Stimulated activated CD8-positive, alpha-beta memory T cell treated with anti-CD3 and anti-CD28 coated beads, Interleukin-4, amount 100 ng/mL, for 4 hours (primary cell): ENCODE measurements at places on chromosomes 1 and 21.
A peak's percentile ranks its signal among the peaks of the same experiment; 100 is the strongest.

DNA sequence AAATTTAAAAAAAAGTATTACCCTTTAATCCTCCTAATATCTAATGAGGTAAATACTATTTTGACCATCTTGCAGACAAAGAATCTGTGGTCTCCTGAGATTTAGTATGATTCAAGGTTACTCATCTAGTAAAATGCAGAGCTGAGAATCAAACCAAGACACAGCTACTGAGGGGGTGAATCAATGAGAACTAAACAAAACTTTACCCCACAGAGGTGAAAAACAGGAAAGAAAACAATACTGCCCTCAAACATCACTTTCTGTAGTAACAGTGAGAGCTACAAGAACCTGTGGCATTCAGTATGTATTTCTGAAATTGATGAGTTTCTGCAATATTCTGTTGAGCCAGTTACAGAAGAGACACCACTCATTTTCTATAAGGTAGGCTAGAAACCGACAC lies 85.1 kb downstream of the JAK1 start:
- no peak for DNase-seq

GRCh38 chr1:52288286-52288685 lies 77.7 kb downstream of the CC2D1B start:
- no peak for DNase-seq

DNA sequence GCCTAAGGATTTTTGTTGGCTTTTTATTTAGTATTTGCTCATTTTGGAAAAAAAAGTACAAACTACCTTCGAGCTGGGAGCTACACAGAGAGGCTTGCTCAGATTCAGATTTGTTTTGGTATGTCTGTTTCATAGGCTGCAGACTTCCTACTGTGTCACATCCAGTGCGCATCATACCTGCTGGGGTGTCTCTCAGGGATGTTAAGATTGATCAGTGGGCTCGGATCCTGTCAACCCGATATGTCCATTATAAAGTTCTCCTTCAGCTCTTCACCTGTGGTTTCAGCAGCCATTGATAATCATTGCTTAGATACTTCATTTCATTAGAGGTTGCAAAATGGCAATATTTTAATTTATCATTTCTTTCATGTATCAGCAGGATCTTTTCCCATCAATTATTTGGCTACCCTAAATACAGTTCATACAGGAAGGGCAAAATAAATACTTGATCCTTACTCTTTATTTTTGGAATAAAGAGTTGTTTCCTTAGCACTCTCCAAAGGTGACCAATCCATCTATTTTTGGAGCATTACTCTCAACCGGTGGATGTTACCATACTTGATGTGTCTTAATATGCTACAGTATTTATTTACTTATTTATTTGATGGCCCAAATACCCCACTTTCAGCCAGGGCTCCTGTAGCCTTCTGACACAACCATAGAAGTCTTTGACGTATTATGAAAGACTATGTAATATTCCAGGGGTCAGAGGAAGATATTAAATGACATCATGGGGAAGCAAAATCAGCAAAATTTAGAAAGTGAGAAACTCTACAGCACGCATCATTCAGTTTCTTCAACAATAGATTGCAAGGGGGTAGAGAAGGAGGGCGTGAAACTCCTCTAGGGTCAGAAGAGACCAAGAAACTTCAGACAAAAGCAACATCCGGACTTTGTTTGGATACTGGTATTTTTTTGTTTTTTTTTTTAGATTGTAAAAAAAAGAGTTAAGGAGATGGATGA lies 55.3 kb upstream of the HNRNPU start:
- DNase-seq, result no peak

- DNase-seq, result no peak
Observed at GRCh38 chr1:54499097-54499359, 49.0 kb upstream of the ACOT11 start.

DNA sequence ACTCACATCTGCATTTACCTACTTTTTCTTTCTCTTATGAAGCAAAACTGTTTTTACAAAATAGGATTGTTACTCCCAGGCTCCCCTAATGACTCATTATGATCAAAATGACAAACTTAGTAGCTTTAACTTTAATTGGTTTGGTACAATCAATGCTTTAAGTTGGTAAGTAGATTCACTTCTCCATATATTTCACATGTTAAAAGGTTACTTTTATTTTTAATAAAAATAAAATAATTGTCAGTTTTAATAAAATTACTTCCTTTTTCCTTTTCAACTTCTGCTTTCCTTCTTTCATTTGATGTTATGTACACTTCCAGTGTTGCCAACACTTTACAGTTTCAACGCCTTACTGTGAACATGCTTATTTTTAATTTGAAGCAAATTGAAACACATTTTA lies 477.6 kb downstream of the SETD4 start:
- no peak for DNase-seq

DNA sequence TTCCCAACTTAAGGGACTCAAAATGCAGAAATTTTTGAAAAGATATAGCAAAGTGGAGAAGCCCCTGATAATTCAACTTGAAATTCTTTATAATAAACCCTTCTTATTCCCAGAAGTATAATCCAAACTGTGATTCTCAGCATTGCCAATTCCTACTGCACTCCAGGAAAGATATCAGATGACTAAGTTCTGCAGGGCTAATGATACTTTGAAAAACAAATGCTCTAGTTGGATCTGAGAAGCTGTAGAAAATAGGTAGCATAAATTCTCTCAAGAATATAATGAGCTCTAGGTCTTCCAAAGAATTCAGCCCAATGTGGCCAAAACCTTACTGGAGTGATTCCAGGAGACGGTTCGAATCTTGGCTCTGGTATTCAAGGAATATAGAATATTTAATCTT lies 294.0 kb upstream of the PTBP2 start:
- DNase-seq, result no peak

DNA sequence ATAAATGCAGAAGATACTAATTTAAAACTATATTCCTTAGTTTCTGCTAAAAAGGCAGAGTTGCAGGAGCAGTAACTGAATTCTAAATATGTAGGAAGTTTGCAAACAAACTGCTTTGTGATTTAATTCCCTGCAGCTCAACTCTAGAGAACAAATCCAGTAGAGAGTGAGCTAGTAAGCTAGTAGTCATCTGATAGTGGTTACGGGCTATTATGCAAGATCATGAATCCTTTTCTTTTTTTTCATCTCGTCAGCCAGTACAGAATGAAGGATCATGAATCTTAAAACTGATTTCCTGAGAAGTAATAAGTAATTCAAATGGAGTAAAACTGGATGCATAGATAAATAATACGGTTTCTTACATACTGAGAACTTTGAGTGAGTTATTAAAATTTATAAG lies 3.3 kb downstream of the DPH5 start:
- no peak for DNase-seq

GRCh38 chr1:111369177-111369576 lies 58.4 kb downstream of the OVGP1 start:
- DNase-seq, result no peak

GRCh38 chr21:27681841-27682240 lies 715.0 kb upstream of the ADAMTS5 start:
- DNase-seq, result no peak

DNA sequence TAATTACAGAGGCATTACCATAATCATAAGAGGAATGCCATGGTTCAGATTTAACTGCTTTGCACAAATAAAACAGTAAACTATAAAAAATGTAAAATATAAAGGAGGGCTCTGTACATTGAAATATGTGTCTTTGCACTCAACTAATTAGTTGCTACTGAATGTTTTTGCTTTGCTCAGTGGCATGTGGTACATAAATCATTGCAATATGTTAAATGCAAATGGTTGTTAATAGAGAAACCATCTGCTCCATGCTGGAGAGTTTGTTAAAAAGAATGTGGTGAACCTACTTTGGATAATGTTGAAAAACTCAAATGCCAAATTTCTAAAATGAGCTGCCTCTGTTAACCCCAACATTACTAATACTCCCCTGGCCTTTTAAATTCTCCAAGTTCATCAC lies 201.5 kb downstream of the NTNG1 start:
- DNase-seq, result no peak

- no peak for DNase-seq
Observed at GRCh38 chr1:207937204-207937603, 26.3 kb upstream of the CD34 start.

DNA sequence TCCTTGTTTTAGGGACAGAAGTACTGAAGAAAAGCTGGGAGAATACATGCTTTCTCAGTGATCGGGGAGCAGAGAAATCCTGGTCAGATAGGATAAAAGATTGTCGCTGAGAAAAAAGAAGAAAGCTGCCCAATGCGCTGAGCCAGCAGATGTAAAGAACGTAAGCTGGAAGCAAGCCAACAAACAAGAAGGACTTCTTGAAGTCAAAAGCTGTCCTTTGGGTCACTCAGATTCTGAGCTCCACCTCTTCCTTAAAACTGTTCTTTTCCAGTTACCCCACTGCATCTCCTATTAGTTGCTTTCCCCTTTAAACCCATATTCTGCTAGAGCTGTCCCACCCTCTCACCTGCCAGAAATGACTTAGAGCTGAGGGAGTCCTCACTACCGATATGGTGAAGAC lies 64.8 kb downstream of the GPR137B start:
- DNase-seq, result no peak

DNA sequence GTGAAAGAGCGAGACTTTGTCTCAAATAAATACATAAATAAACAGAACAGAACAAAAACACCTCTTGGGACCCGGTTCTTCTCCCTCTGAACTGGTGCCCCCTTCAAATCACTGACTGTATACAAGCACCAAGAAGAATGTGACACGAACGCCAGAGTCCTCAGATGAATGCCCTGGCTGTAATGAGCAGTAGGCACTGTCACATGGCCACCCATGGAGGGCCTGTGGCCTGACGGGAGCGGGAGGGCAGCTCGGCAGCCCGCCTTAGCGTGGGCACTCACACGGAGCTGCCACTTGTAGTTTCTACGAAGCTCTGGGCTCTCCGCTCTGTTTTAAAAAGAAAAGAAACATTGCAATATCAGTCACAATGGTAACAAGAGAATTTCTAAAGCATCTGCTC lies 146.0 kb downstream of the PEX14 start:
- no peak for DNase-seq

DNA sequence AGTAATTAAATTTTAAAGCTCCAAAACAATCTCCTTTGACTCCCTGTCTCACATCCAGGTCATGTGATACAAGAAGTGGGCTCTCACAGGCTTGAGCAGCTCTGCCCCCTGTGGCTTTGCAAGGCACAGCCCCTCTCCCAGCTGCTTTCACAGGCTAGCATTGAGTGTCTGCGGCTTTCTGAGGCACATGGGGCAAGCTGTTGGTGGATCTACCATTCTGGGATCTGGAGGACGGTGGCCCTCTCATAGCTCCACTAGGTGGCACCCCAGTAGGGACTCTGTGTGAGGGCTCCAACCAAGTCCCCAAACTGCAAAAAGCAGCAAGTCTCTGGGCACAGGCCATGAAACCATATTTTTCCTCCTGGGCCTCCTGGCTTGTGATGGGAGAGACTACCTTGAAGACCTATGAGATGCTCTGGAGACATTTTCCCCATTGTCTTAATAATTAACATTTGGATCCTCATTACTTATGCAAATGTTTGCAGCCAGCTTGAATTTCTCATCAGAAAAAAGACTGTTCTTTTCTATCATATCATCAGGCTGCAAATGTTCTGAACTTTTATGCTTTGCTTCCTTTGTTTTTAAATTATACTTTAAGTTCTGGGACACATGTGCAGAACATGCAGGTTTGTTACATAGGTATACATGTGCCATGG lies 554.1 kb upstream of the OLFM3 start:
- no peak for DNase-seq

DNA sequence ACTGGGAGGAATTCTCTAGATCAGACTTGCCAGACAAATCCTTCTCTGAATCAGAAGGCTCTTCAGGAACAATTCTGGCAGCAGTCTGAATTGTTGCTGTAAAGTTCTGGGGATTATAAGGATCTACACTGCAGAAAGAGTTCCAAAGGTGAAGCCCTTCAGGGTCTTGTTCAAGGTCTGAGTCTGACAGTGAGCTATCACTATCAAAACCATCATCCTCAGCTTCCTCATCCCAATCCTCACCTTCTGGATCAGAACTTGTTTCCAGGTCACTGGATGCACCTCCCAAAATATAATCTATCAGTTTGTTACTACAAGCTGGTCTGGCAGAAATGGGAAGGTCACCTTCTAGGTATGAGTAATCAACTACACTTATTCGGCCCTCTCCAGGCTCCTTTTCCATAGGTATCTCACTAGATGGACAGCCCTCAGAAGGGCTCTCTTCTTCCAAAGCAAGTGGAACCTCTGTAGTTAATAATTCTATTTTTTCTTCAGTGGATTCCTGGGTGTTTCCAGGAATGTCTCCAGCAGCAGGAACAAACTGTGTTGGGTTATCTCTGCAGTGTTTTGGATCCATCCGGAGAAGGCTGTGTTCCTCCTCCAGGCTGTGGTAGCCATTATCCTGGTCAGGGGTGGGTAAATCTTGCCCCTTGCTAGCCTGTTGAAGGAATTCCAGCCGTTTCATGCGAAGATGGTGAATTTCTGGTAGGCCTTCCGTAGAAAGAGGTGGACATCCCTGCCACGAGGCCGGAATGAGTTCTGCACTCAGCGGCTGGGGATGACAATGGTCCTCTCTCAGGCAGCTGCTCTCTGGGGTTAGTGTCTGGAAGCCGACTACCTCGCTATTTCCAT lies 1.6 kb downstream of the PPP1R15B start:
- DNase-seq, result no peak

DNA sequence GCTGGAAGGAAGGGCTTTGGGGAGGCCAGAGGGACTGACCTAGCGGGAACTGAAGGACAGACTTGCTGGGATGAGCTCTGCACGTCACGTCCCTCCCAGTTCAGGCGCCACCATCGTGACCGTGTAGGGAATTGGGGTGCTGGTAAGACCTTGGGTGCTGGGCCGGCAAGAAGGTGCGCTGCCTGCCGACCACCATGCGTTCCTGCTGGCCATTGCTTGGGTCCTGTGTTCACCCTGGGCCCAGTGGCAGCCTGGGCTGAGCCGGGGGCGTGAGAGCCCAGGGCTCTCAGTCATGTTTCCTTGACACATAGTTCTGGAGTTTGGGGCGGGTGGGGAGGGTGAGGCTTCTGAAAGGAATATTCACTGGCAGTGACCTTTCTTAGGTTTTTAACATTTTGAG lies 176.0 kb downstream of the CAMTA1 start:
- no peak for DNase-seq

GRCh38 chr1:206886831-206887230 lies 10.4 kb upstream of the IL24 start:
- DNase-seq, result no peak

DNA sequence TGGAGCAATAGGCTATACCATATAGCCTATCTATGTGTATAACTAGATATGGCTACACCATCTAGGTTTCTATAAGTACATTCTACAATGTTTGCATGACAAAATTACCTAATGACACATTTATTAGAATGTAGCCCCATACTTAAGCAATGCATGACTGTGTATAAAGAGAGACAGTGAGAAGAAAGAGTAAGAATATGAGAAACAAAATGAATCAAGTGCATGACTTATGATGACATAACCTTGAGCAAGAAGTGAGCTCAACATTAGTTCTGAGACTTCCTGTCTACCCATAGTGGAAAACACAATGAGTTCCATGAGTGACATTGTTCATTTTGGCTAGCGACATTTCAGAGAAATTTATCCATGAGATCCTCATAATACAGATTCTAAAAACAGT lies 10.1 kb downstream of the SLC44A5 start:
- no peak for DNase-seq

- DNase-seq, result no peak
Observed at GRCh38 chr21:25370311-25370744, 237.0 kb downstream of the MRPL39 start.

GRCh38 chr1:155079210-155079486 lies 511 bp downstream of the EFNA3 start:
- DNase-seq, result no peak

- DNase-seq, result peak; percentile 79
Observed at GRCh38 chr1:40449684-40450494, at the start of gene ZFP69B. Gene ZFP69B, plus strand, starts transcription at chr1:40450476. Its CDS starts 486 bp downstream, at chr1:40450962.
